CD4-positive, alpha-beta T cell treated with Interleukin-12 subunit alpha and Interleukin-12 subunit beta, for 1 hour (primary cell): ENCODE measurements at places on chromosomes 1 and 21.

- DNase-seq, result peak; percentile 26
Observed at GRCh38 chr1:161082996-161083747, 6.2 kb downstream of the NECTIN4 start.

- DNase-seq, result peak; percentile 70
Observed at GRCh38 chr1:167533851-167534300, 15.5 kb upstream of the CD247 start.

GRCh38 chr1:47837866-47838561, 159.2 kb downstream of the TRABD2B start:
- no peak for DNase-seq

GRCh38 chr1:247884797-247885413, 10.5 kb upstream of the OR2W3 start:
- DNase-seq, result no peak

DNA sequence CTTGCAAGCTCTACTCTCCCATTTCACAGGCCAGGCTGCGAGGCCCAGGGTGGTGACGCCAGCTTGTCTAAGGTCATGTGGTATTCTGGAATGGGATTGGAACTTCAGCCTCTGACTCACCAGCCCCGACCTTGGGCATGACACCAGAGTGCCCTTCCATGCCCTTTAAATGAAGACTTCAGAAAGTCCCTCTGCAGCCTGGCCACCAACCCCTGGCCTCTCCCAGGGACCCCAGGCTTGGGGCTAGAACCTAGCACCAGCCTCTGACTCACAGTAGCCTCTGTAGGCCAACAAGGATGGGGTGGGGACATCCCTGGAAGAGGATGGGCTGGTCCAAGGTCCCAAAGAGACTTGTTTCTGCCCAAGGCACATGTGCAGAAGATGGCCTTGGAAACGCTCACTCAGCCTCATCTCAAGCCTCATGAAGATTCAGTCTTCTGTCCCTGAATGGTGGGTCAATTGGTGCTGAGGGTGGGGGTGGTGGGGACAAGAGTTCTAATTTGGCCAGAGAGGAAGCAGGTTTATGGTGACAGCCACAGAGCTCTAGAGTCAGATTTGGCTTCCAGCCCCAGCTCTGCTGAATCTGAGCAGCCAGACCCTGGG, 36.1 kb upstream of the RUNX3 start:
- DNase-seq, result no peak
